ENCODE measurements at places on chromosomes 13 and 19.

DNA sequence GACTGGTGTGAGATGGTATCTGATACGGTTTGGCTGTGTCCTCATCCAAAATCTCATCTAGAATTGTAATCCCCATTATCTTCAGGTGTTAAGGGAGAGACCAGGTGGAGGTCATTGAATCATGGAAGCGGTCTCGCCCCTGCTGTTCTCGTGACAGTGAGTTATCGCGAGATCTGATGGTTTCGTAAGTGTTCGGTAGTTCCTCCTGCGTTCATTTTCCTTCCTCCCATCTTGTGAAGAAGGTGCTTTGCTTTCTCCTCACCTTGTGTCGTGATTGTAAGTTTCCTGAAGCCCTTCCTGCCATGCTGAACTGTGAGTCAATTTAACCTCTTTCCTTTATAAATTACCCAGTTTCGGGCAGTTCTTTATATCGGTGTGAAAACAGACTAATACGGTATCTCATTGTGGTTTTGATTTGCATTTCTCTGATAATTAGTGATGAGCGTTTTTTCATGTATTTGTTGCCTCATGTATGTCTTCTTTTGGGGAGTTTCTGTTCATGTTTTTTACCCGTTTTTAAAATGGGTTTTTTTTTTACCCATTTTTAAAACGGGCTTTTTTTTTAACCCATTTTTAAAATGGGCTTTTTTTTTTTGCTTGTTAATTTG lies 102.8 kb upstream of the SLC10A2 start:
- DNase-seq = no peak

GRCh38 chr13:29948244-29948643 lies 97.8 kb upstream of the UBL3 start:
- no peak for DNase-seq

DNA sequence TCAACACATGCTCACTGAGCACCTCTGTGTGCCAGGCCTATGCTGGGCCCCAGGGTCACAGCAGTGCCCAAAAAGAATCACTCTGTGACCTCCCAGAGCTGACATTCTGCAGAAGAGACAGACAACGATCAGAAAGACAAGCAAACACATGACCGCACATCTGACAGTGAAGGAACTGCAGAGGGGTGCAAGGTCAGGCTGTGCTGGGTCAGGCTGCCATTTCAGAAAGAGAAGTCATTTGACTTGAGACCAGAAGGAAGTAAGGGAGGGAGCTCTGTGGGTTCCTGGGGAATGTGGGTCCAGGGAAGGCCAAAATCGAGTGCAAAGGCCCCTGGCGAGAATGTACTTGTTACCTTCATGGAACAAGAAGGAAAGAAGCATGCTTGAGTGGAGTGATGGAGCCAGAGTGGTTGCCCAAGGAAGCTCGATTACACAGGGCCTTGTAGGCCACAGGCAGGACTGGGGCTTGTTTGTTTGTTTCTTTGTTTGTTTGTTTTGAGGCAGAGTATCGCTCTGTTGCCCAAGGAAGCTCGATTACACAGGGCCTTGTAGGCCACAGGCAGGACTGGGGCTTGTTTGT lies 11.4 kb upstream of the CD22 start:
- no peak for DNase-seq

GRCh38 chr13:112453874-112454647 lies 77.9 kb downstream of the SPACA7 start:
- DNase-seq = no peak

- no peak for DNase-seq
Observed at GRCh38 chr19:48751845-48752495, 471 bp downstream of the FUT1 start.
